ENCODE measurements at places on chromosomes 4 and X. TPM values are rescaled to one million over a fixed set of nuclear protein-coding genes. Genes with fewer than 3 reads are reported as not detected.
A peak's percentile ranks its signal among the peaks of the same experiment; 100 is the strongest.

Gene STS
- 12.3 TPM for total RNA-seq

Gene MAPK10
- total RNA-seq = 12.4 TPM

Gene SERTM2
- not detected for total RNA-seq

Gene GUCY1B1
- total RNA-seq = 26.4 TPM

Gene VAMP7
- 38.3 TPM for total RNA-seq

Gene AKAP4
- total RNA-seq = not detected

Gene ADRA2C
- total RNA-seq = 36.4 TPM

Gene NWD2
- not detected for total RNA-seq

Gene ESX1
- not detected for total RNA-seq

Gene ATP8A1
- 13.2 TPM for total RNA-seq

GRCh38 chr4:47715716-47716416 is 122.0 kb downstream of the CORIN start:
- DNase-seq = no peak
- no peak overlapping the region for H3K4me3 ChIP-seq
- H3K36me3 ChIP-seq = no peaks in the 10 kb centered on the region
- H3K27ac ChIP-seq = no peak overlapping the region
- no peaks in the 10 kb centered on the region for H3K27me3 ChIP-seq
- H3K4me1 ChIP-seq = no peaks in the 10 kb centered on the region

- no peak for DNase-seq
- H3K27ac ChIP-seq = no peak overlapping the region
- no peak overlapping the region for H3K4me3 ChIP-seq
- no peaks in the 10 kb centered on the region for H3K36me3 ChIP-seq
- H3K4me1 ChIP-seq = no peaks in the 10 kb centered on the region
Measured at GRCh38 chr4:80307183-80307735, 28.3 kb upstream of the CFAP299 start.

- H3K27ac ChIP-seq = peak overlapping the region; percentile 28
- H3K4me1 ChIP-seq = no peaks in the 10 kb centered on the region
- DNase-seq = no peak
- no peaks in the 10 kb centered on the region for H3K27me3 ChIP-seq
Measured at GRCh38 chr4:61373901-61374440, 173.8 kb downstream of the ADGRL3 start.

DNA sequence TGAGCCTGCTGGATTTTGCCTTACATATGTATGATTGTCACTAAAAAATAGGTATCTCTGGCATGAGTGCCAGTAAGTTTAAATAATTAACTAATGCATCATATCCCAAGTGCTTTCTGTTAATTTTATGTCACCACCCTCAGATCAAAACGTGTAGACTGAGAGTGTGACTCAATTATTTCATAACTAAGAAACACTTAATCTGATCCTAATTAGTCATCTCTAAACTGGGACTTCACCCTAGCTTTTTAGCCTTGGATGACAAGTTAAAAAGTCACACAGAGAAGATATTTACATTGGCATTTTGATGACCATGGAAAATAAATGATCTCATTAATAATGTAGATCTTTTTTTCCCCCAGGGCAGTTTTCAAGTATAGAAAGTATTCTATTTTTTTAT is 23.1 kb upstream of the SLC6A14 start:
- H3K27me3 ChIP-seq = no peaks in the 10 kb centered on the region
- no peaks in the 10 kb centered on the region for H3K36me3 ChIP-seq
- no peaks in the 10 kb centered on the region for H3K4me1 ChIP-seq
- no peak overlapping the region for H3K27ac ChIP-seq

- H3K27ac ChIP-seq = no peak overlapping the region
- H3K27me3 ChIP-seq = no peaks in the 10 kb centered on the region
- no peak for DNase-seq
- no peak overlapping the region for H3K4me3 ChIP-seq
Measured at GRCh38 chr4:70681704-70682103, 6.6 kb upstream of the UTP3 start.

GRCh38 chr4:150379454-150379853 is 202.5 kb upstream of the MAB21L2 start:
- no peaks in the 10 kb centered on the region for H3K4me1 ChIP-seq
- no peak for DNase-seq
- no peaks in the 10 kb centered on the region for H3K36me3 ChIP-seq
- H3K27me3 ChIP-seq = no peaks in the 10 kb centered on the region

DNA sequence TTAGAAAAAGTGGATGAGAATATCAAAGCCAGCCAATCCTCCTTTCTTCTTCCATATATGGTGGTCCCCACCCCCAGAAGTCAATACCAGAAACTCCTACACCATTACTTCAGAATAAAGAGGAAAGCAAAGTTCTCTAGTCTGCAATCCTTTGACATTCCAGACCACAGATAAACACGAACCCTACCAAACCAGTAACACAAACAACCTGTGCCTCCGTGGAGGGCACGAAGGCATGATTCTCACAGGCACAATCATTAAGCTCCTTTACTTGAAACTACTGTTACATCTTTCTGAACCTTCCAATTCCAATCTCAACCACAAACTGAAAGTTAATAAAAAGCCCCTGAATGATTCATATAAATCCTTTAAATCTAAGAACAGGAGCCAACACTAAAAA is 16.3 kb downstream of the MAML3 start:
- no peak for DNase-seq
- no peaks in the 10 kb centered on the region for H3K4me1 ChIP-seq
- H3K27me3 ChIP-seq = no peaks in the 10 kb centered on the region

- H3K27me3 ChIP-seq = no peaks in the 10 kb centered on the region
- no peaks in the 10 kb centered on the region for H3K36me3 ChIP-seq
- no peak for DNase-seq
- H3K4me1 ChIP-seq = no peaks in the 10 kb centered on the region
Measured at GRCh38 chr4:95020521-95020920, 262.8 kb downstream of the BMPR1B start.

DNA sequence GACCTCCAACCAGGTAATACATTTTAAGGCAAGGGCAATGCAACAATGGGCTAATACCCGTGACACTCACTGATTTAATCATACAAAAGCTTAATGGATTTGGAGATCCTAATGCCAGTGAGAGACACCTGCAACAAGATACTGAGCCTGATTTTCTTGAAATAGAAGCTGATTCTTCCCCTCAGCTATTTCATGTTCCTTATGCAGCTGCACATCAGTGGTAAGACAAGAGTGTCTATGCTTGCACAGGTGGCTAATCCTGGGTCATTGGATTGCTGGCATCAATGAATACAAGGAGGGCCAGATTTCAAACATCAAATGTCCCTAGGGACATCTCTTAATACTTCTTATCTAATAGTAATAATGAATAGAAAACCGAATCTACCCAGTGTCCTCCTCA is 139.7 kb downstream of the PPARGC1A start:
- H3K4me1 ChIP-seq = no peaks in the 10 kb centered on the region
- H3K36me3 ChIP-seq = no peaks in the 10 kb centered on the region
- no peaks in the 10 kb centered on the region for H3K27me3 ChIP-seq

DNA sequence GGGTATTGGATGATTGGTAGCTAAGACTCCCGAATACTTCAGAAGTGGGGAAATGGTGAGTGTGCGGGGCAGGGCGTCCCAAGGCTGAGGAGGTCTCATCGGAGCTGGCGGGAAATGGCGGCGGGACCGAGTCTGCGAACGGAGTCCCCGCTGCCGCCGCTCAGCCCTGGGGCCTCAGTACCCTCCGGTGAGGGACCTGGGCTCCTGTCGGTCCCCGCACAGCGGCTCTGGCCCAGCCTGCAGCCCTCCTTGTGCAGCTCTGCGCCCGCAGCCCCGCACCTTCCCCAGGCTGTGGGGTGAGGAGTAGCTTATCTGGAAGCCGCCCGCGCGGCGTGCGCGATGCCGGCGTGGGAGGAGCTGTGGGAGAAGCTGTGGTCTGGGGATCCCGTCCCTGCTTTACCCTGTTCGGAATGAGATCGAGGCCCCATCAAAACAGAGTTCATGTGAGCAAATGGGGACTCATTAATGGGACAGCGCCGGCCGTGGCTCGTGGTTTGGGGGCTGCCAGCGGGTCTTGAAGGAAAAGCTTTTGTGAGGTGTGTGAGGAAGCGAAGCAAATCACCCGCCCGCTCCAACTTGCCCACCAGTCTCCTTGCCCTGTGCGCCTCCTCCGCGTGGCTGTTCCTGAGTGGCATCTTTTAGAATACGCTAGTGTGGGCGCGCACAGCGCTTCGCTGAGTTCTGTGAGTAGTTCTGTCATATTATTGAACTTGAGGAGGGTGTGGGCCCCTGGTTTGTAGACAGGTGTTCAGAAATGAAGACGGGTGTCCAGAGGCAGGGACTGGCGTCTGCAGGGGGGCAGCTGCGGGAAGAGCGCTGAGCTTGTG is 531 bp downstream of the ZNF141 start:
- H3K4me1 ChIP-seq = no peaks in the 10 kb centered on the region
- no peaks in the 10 kb centered on the region for H3K27me3 ChIP-seq

- H3K4me3 ChIP-seq = no peak overlapping the region
- no peak overlapping the region for H3K27ac ChIP-seq
- no peaks in the 10 kb centered on the region for H3K27me3 ChIP-seq
Measured at GRCh38 chr4:1400831-1401408, 5.3 kb downstream of the NKX1-1 start.

DNA sequence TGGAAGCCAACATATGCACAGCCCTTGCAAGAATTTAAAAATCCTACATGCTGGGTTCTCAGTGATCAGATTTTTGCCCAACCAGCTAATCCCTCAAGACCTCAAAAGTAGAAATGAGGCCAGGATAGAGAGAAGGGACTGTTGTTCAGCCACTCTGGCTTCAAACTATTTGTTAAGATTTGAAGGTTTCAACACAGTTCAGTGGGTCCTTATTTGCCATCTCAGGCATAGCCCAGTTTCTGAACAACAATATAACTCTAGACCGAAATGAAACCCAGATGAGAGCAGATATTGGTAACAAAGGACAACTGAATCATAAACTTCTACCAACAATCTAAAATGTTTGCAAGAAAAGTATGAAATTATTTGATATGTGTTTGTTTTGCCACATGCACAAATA is 237.3 kb downstream of the NR3C2 start:
- no peak overlapping the region for H3K27ac ChIP-seq
- DNase-seq = no peak
- no peaks in the 10 kb centered on the region for H3K27me3 ChIP-seq
- H3K4me1 ChIP-seq = no peaks in the 10 kb centered on the region

- no peaks in the 10 kb centered on the region for H3K4me1 ChIP-seq
- H3K36me3 ChIP-seq = peaks cover 7% of the 10 kb centered on the region
- H3K27ac ChIP-seq = no peak overlapping the region
Measured at GRCh38 chr4:15479089-15479912, 9.6 kb downstream of the CC2D2A start.

DNA sequence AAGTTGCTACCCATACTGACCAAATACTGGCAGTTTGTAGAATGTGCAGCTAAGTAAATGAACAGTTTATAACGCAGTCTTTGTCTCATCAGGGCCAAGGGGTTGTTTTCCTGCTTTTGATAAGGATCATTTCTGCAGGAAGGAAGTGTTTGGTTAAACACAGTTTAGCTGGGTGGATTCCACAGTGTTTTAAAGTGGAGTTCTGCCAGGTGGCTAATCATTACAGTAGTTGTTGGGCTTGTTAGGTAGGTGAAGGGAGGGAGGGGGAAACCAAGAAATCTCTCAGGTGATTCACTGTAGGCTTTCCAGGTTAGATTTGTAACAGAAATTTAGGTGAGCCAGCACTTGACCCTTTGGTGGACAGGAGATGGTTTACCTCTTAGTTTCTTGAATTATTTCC is 58.1 kb downstream of the FNIP2 start:
- peaks cover 16% of the 10 kb centered on the region for H3K4me1 ChIP-seq
- H3K36me3 ChIP-seq = peaks cover 7% of the 10 kb centered on the region
- no peak overlapping the region for H3K4me3 ChIP-seq
- H3K27ac ChIP-seq = no peak overlapping the region
- no peaks in the 10 kb centered on the region for H3K27me3 ChIP-seq

DNA sequence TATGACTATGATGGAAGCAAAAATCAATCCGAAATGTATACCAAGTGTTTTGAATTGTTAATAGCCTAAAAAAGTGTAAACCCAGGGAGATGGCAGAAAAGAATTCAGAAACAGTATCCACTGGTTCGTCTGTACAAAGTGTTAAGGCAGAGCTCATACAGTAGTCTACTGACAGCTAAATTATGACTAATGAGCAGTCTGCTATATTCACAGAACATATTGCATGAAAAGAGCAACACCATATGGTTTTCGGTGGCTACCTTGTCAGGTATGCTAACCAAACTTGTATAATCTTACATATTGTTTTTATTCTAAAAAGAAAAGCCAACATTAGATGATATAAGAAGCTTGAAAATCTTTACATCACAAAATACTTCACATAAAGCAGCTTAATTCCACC is 18.5 kb downstream of the EPHA5 start:
- no peaks in the 10 kb centered on the region for H3K27me3 ChIP-seq
- no peak overlapping the region for H3K4me3 ChIP-seq
- DNase-seq = no peak
- H3K36me3 ChIP-seq = no peaks in the 10 kb centered on the region

DNA sequence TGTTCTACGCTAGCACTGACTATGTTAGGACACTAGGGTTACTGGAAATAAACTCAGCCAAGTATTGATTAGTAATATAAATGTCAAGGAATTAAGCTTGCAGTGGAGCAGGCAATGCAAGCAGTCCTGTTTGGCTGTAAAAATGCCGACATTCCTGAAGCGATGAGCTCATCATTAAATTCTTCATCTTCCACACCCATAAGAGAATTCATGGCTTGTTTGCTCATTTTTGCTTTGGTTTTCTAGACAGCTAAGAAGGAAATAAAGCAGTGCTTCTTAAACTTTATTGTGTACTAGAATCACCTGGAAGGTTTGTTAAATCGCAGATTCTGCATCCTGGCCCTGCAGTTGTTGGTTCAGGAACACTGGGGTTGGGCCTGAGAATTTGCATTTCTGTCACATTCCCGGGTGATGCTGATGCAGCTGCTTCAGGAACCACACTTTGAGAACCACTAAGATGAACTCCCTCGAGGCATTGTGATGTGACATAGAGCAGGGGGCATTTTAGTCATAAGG is 17.8 kb downstream of the ANXA3 start:
- DNase-seq = no peak
- no peak overlapping the region for H3K4me3 ChIP-seq
- H3K36me3 ChIP-seq = no peaks in the 10 kb centered on the region
- H3K4me1 ChIP-seq = peaks cover 3% of the 10 kb centered on the region

- H3K4me1 ChIP-seq = no peaks in the 10 kb centered on the region
- DNase-seq = no peak
- no peaks in the 10 kb centered on the region for H3K27me3 ChIP-seq
- no peak overlapping the region for H3K4me3 ChIP-seq
- no peaks in the 10 kb centered on the region for H3K36me3 ChIP-seq
- no peak overlapping the region for H3K27ac ChIP-seq
Measured at GRCh38 chr4:61532336-61533000, 332.3 kb downstream of the ADGRL3 start.

DNA sequence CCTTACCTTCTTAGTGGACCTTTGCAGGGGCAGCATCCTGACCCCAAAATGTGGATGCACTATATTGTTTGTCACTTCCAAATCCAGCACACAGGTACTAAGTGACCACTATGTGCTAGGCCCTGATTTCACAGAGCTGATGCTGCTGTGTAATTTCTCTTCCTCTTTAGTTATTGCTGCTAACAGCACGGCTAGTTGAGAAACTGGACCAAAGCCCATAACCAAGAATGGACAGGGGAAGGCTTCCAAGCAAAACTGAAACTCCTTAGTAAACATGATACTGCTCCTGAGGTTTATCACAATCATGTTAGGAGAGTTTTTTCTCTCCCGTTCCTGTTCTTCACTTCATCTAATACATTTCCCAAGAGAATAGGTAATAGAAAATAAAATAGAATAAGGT is 172.9 kb upstream of the TTC29 start:
- H3K36me3 ChIP-seq = no peaks in the 10 kb centered on the region
- no peak overlapping the region for H3K4me3 ChIP-seq
- H3K4me1 ChIP-seq = no peaks in the 10 kb centered on the region
- H3K27me3 ChIP-seq = no peaks in the 10 kb centered on the region
- H3K27ac ChIP-seq = no peak overlapping the region

All from aorta (tissue), 5 donors.